Activated CD4-positive, alpha-beta T cell treated with anti-CD3 and anti-CD28 coated beads for 48 hours (primary cell): ENCODE measurements at places on chromosomes 12 and 14.

DNA sequence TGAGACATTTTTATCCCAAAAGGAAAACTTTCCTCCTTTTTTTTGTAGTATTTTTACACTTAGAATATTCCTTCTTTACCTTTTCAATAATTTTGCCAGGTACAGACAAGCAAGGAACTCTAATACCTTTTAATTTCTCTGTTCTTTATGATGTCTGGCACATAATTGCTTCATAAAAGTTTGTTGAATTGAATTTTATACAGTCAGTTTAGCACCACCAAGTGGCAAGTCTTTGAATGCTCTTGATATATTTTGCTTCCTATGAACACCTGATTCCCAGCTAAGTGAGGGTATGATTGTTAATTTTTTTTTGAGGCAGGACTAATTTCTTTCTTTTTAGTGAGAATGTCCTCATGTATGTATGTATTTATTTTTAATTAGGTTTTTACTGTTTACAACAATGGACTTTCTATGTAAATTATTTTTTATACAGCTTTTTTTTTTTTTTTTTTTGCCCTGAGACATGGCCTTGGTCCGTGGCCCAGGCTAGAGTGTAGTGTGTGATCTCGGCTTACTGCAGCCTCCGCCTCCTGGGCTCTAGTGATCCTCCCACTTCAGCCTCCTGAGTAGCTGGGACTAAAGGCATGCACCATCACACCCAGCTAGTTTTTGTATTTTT lies 6.9 kb downstream of the TBC1D15 start:
- no peak for DNase-seq

GRCh38 chr12:46065412-46066166 lies 75.2 kb upstream of the SCAF11 start:
- no peak for DNase-seq

DNA sequence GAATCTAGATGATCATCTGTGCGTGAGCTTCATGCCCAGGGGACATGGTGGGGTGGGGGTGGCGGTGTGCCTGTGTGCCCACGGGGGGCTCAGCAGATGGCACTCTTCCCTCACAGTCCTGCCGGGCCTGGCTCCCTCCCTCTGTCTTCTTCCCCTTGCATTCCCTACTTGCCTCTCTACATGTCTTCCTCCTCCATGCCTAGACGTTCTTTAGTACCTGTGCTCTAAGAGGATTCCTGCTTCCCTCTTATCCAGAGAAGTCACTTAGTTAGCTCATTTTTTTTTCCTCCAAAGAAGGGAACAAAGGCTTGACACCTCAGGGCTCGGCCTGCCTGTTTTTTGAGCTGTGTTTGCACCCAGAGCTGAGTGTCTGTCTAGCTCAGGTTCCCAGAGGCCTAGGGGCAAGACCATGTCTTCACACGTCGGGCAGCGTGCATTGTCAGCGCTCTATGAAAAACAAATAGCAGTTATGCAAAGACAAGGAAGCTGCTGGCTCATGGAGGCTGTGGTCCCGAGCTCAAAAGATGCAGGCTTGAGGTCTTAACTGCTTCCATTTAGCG lies 48.8 kb downstream of the NINJ2 start:
- peak; percentile 50 for DNase-seq

DNA sequence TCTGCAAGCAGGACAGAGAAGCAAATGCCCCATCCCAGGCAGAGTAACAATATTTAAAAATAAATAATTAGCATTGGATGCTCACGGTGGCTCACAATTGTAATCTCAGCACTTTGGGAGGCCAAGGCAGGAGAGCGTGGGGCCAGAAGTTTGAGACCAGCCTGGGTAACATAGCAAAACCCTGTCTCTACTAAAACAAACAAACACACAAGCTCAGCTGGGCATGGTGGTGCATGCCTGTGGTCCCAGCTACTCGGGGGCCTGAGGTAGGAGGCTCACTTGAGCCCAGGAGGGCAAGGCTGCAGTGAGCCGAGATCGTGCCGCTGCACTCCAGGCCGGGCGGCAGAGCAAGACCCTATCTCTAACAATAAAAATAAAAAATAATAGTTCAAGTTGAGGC lies 74.7 kb upstream of the NCOR2 start:
- no peak for DNase-seq

DNA sequence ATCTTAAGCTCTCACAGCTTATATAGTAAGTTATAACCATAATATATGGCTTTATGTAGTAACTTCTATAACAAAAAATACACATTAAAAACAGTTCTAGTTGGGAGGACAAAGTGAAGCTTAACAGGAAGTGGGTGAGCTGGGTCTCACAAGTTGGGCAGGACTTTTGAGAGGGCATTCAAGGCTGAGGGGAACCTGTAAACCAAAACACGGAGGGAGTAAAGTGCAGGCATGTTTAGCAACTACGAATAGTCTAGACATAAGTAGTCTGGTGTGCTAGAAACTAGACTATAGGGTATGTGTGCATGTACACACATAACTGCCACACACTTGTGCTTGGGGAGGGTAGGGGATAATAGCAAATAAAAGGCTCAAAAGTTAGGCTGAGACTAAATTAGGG lies 14.2 kb upstream of the NEK9 start:
- DNase-seq, result no peak

DNA sequence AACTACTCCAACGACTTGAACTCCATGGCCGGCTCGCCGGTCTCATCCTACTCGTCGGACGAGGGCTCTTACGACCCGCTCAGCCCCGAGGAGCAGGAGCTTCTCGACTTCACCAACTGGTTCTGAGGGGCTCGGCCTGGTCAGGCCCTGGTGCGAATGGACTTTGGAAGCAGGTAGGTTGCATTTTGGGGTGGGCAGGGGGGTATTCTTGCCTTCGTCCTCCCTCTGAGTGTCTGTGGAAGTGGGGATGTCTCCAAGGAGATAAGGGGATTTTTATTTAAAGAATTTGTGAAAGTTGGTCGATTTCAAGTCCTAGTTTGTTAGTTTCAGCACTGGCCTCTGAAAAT lies 1.3 kb downstream of the ASCL1 start:
- DNase-seq, result no peak

GRCh38 chr14:100721568-100721967 lies 5.1 kb upstream of the DLK1 start:
- DNase-seq, result no peak

- no peak for DNase-seq
These were observed 77.2 kb upstream of the DCD start for GRCh38 chr12:54725233-54725843.

GRCh38 chr12:56574210-56574609 lies 52.6 kb downstream of the RBMS2 start:
- DNase-seq, result no peak

DNA sequence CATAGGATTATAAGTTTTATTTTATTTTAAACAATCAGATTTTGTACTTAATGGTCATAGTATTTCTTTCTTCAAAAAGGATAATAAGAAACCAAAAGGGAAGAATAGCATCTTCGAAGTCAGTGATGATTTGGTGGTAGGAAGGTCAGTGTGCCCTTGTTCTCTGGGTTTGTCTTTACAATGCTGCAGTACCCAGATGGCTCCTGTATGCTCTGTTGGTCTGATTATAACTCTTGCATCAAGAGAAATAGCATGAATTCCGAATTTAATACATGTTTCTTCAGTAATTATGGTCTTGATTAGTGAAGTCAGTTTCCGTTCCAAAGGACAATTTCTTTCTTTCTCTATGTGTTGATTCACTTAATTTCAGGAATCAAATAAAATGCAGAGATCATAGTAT lies 180.2 kb downstream of the TMTC2 start:
- DNase-seq, result no peak

- DNase-seq, result no peak
These were observed 6.7 kb downstream of the REC8 start for GRCh38 chr14:24178399-24179178.

GRCh38 chr14:88245321-88245720 lies 77.7 kb downstream of the KCNK10 start:
- no peak for DNase-seq

DNA sequence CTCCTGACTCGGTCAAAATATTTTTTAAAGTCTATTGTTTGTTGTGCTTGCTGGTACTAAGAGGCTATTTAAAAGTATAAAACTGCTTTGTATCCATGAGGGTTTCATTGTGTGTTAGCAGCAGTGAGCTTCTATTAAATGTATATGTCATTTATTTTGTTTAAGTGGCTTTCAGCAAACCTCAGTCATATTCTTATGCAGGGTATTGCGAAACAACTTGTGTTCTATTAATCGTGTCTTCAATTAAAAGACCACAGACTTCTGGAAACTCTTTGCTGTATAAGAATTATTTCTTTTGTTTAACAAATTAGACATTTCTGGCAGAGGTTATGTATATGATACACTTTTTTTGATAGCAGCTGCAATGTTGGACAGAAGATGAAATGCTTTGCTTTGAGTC lies 6.5 kb downstream of the IAPP start:
- DNase-seq, result no peak

DNA sequence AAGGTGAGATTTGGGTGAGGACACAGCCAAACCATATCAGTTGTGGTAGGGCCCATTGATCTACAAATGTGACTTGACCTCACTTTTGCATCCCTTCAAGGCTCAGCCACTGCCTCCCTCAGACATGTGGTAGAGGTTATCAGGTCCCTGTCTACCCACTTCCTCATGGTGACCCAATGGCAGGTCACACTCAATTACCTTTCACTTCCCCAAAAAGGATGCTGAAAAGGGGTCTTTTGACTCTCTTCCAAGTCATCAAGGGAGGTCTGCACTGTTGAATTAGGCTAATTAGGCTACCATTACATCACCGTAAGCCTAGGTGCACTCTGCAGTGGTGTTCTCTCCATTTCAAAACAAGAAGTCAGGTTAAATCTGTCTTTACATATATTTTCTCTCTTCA lies 22.6 kb upstream of the DRAM1 start:
- DNase-seq, result no peak

DNA sequence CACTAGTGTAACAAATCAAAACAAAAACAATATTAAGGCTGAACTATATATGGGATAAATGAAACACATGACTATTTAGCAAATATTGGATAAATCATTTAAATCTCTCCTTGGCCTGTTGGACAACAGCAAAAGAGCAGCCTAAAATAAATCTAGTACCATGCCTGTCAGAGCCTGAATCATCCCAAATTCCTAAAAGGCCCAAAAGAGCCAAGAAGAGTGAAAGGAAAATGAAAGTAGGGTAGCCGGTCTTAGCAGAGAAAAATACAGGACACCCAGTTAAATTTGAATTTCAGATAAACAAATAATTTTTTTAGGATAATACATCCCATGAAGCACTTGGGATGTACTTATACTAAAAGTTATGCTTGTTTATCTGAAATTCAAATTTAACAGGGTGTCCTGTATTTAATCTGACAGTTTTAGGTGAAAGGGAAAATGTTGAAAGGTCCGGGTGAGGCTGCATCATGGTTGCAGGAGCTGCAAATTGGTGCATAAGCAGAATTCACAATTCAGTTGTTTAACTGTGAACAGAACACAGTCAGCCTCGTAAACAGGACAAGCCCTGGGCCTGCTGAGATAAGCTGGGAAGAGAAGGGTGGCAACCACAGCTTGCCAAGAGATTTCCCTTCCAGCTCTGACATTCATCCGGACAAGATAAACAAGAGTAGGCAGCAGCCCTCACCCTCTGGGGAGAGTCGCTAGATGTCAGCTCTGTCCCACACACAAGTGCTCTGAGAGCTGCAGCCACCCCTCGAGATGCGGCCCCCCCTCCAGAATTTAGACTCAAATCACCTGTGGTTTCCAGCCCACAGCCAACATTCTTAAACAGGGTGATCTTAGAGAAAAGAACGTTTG lies 30.3 kb downstream of the DMAC2L start:
- DNase-seq, result peak; percentile 57

GRCh38 chr12:67070307-67070600 lies 198.9 kb upstream of the CAND1 start:
- no peak for DNase-seq

DNA sequence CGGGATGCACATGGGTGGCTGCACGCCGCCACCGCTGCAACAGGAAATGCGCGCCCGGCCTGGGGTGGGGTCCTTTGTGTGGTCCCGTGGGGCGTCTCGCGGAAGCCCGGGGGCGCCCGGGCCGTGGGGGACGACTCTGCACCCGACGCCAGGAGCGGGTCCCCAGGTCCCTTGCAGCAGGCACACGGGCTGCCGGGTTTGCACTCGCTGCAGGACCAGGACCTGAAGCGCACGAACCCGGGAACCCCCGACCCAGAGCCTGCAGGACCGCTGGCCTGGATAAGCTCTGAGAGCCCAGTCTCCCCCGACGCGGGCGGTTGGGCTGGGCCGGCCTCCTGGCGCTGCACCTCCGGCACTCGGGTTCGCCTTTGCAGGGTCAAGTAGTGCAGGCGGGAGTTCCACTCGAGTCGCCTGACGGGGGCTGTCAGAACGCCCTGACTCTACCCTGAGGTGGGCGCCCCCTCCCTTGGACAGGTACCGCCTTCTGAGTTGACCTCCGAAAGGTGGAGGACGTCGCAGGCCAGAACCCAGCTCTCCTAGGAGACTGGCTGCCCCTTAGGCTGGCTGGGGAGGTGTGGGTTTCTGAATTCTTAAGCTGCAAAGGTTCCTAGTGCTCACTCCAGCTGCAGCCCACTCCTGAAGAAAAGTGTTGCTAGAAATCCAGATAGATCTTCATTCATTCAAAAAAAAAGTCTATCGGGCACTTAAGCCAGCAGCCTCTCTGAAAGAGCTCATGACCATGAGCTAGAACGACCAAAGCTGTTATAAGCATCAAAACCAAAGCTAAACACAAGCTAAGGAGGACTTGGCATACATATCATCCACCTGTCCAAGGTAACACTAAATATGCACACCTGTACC lies 68.0 kb downstream of the RNF34 start:
- no peak for DNase-seq

- DNase-seq, result peak; percentile 4
These were observed 343 bp upstream of the NOVA1 start for GRCh38 chr14:26598081-26598671.

GRCh38 chr14:77459072-77459723 lies 1.3 kb downstream of the AHSA1 start:
- DNase-seq, result peak; percentile 86

DNA sequence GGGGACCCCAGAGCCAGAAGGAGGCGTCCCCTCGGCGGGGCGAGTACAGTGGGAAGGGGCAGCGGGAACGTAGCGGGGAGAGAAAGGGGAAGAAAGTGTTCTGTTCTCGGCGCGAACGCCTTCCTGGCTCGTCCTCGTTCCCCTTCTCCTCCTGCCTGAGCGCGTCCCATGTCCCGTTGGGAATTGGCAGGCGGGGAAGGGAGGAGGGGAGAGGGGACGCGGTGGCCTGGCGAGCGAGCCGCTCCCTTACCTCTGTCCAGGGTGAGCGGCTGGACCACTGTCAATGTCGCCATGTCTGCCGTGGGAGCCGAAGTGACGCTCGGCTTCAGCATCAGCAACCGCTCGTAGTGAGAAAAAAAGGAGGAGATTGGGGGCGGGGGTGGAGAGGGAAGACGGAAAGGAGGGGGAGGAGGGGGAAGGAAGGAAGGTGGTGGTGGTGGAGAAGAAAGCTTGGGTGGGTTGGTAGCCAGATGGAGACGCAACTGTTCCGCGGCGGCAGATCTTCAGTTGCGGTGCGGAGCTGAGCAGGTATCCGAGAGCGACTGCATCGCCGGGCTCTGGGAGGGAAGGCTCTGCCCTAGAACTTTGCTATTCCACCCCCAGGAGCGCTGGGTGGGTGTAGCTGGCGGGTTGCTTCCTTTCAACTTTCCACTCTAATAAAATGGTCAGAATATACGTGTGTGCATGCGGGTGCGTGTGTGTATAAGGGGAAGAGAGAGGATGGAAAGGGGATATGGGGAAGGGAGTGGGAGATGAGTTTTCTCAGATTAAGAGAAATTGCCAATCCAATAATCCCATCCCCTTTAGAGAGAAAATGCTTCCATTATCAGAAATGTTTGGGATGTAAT lies at the start of gene LIN7A:
TSS of gene LIN7A (minus strand) at position 544 of the 848 bp plus-strand sequence. CDS start at position 332, 212 bp downstream.
- DNase-seq, result no peak

- no peak for DNase-seq
These were observed 15.6 kb downstream of the ACVRL1 start for GRCh38 chr12:51922762-51923505.

- DNase-seq, result no peak
These were observed 13.9 kb downstream of the RTL1 start for GRCh38 chr14:100889641-100890040.

GRCh38 chr14:104427131-104427851 lies 152.3 kb upstream of the C14orf180 start:
- DNase-seq, result no peak
